Lower leg skin (tissue), 4 donors: ENCODE measurements at places on chromosomes 6 and 20.

DNA sequence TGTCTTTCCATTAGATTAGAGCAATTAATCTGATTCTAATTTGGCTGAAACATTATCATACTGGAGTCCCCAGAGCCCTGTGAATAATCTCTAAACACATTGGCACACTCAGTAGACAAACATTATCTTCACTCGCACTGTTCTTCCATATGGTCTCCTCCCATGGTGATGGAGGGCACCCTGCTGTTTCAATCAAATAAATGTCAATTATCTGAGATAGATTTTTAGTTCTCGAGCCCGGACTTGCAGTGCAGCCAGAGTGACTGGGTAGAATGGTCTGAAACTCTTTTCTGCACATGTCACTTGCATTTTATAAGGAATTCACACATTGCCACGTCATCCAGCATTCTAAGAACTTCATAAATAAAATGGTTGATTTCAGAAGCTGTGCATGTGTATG, 90.6 kb upstream of the MAP3K7 start:
- DNase-seq: no peak

DNA sequence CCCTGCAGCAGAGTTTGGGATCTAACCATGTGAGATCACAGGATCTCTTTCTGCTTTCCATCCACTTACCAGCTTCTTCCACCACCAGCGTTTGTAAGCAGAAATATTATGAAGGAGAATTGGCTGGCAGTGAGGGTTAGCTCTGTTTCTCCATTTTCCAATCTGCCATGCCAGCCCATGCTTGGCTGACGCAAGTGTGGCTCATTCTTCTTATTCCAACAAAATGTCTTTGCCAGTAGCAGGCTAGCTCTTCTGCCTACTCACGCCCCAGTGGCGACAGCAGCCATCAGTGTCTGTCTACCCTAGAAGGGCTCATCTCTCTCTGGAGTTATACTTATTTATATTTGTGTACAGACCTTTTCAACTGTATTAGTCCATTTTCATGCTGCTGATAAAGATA, 286.2 kb downstream of the FARS2 start:
- no peak for DNase-seq

DNA sequence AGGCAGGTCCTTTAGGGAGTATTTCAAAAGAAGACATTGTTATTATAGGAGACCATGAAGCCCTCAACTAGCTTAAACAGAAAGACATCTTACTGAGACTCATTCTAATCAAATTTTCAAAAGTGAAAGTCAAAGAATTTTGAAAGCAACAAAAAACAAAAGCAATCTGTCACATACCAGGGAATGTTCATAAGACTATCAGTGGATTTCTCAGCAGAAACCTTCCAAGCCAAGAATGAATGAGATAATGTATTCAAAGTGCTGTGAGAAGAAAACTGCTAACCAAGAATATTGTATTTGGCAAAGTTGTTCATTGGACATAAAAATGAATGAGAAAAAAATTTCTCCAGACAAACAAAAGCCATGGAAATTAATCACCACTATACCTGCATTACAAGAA, 48.2 kb upstream of the FUT9 start:
- no peak for DNase-seq

GRCh38 chr6:157185986-157186385, 137.3 kb downstream of the TMEM242 start:
- no peak for DNase-seq

DNA sequence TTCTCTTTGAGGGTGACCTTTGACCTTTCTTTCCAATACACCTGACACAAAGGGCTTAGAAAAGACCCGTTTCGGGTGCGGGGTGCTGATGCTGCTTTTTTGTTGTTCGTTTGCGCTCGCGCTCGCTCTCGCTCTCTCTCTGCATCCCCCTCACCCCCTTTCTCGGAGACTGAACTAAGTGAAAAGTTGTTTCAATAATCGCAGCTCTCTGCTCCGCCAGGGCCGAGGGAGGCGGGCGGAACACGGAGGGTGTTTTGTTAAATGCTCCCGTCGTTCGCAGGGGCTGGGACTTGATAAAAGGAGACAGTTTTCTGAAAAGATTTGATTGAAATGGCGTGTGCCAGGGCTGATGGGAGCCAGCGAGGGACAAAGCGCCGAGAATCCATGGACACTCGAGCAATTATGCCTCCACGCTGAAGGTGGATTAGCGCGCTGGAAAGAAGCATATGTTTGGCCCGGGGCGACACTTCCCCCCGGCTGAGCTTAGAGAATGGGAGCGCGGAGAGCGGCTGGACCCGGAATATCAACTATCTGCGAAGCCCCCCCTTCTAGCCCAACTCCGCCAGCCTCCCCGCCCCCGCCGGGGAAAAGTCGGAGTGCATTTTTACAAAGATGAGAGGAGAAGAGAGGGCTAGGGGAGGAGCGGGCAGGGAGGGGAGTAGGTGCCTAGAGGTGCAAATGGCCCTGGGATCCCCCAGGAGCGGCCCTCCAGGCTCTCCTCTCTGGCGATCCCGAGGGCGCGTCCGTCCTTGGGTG, 25.0 kb downstream of the TFAP2A start:
- no peak for DNase-seq
